ENCODE measurements at places on chromosomes 4 and X. TPM values are rescaled to one million over a fixed set of nuclear protein-coding genes. Genes with fewer than 3 reads are reported as not detected.

GRCh38 chr4:44679060-44679459 lies 840 bp downstream of the GUF1 start:
- no peaks in the 10 kb centered on the region for H3K27me3 ChIP-seq
- H3K36me3 ChIP-seq = peaks cover 22% of the 10 kb centered on the region
- no peak for DNase-seq
- H3K4me3 ChIP-seq = peak overlapping the region; percentile 91
- peak overlapping the region; percentile 86 for H3K27ac ChIP-seq

- no peaks in the 10 kb centered on the region for H3K4me1 ChIP-seq
- no peak overlapping the region for H3K4me3 ChIP-seq
- no peak overlapping the region for H3K27ac ChIP-seq
- DNase-seq = no peak
- no peaks in the 10 kb centered on the region for H3K27me3 ChIP-seq
Observed at GRCh38 chr4:108352664-108353308, 184.1 kb upstream of the LEF1 start.

- peak overlapping the region; percentile 45 for H3K4me3 ChIP-seq
- peak overlapping the region; percentile 79 for H3K27ac ChIP-seq
- H3K27me3 ChIP-seq = no peaks in the 10 kb centered on the region
- no peak for DNase-seq
Observed at GRCh38 chrX:38804432-38804681, 3.1 kb downstream of the MID1IP1 start.

DNA sequence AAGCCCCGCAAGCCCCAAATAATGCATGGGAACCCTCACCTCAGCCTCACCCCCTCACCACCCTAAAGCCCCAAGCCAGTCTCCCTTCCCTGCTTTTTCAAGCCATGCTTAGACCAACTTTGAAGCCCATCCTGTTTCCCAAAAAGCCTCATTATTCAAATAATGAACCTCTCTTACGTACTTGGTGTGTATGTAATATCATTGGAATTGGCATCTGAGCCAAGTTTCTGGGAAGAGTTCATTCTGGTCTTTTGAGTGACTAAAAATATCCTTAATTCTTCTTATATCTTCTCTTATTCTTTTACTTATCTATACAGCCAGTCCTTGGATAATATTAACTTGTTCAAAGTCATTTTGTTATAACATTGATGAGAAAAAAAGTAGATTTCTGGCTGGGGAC lies 875.8 kb upstream of the SLIT2 start:
- no peak overlapping the region for H3K4me3 ChIP-seq
- no peak for DNase-seq

GRCh38 chr4:3485886-3486540 lies 22.9 kb downstream of the DOK7 start:
- no peak overlapping the region for H3K27ac ChIP-seq
- no peak overlapping the region for H3K4me3 ChIP-seq
- H3K27me3 ChIP-seq = peaks cover 6% of the 10 kb centered on the region
- H3K4me1 ChIP-seq = peaks cover 13% of the 10 kb centered on the region
- no peak for DNase-seq
- H3K36me3 ChIP-seq = no peaks in the 10 kb centered on the region

SMIM20 gene
- 40.5 TPM for polyA plus RNA-seq

SCFD2 gene
- 13.4 TPM for polyA plus RNA-seq

All from left lung (tissue), 14 donors.